ENCODE measurements at places on chromosomes 2 and 18.

GRCh38 chr18:59873641-59874040 is 26.2 kb upstream of the PMAIP1 start:
- DNase-seq: no peak

GRCh38 chr2:16200554-16201193 is 260.3 kb downstream of the MYCN start:
- no peak for DNase-seq

DNA sequence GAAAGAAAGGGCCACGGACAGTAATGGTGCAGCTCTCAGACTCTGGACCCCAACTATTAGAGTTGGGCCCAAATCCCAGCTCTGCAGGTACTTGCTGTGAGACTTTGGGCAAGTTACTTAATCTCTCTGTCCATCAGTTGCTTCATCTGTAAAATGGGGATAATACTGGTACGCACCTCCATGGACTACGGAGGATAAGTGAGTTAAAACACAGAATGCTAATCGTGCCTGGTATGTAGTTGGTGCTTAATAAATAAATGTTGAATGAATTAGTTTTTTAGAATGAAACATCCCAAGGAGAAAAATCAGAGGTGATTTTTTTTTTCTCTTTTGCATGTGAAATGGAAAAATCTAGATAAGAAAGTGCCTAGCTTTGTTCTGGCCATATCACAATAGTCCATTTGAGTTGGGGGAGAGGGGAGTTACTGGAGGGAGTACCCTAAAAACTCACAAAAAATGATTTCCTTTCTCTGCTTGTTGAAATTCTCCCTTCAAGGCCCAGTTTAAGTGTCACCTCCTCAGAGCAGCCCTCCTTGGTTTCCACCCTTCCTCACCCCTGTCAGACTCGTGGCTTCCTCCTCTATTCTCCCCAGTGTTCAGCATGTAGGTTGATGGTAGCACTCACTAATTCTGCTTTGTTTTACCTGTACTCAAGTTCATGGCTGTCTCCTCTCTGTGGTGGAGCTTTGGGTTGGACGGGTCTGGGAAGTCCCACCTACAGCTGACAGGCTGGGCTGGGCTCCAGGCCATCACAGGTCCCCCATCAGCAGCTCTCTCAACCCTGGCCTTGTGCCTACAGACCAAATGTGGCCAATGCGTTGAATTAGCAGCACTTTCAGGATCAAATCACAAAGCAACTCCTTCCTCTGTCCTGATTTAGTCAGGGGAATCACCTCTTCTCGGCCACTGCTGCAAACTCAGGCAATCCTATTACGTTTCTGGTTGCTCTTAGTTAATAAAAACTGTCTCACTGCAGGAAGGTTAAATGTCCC is 92.8 kb upstream of the TAF1B start:
- DNase-seq: no peak

GRCh38 chr2:181357979-181358378 is 99.2 kb upstream of the ITGA4 start:
- no peak for DNase-seq

DNA sequence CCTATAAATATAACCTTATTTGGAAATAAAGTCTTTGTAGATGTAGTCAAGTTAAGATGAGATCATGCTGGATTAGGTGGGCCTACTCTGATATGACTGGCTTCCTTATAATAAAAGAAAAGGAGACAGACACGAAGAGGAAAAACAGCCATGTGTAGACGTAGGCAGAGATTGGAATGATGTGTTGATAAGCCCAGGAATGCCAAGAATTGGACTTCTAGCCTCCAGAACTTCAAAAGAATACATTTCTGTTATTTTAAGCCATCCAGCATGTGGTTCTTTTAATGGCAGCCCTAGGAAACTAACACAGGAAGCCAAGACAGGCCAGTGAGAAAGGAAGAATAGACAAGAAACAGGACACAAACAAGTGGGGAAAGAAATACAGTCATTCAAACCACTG is 68.6 kb downstream of the NYAP2 start:
- peak; percentile 10 for DNase-seq

GRCh38 chr2:28401411-28401810 is 8.8 kb downstream of the FOSL2 start:
- DNase-seq: no peak

DNA sequence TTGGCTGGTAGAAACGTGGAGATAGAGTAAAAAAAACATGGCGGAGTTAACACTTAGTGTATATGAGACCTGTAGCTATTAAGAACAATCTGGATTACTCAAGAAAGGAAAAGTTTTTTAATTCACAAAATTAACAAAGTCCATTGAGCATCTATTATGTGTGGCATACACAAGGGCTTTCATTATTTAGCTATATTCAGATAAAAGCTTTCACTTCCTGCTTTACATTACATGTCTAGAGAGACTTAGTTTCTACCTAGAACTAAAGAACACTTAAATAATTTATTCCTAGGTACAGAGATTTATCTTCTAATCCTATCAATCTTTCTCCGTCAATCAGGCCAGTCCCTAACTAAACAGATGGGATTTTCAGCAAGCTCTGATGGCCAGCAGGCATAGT is 196.0 kb upstream of the SLC39A10 start:
- no peak for DNase-seq

DNA sequence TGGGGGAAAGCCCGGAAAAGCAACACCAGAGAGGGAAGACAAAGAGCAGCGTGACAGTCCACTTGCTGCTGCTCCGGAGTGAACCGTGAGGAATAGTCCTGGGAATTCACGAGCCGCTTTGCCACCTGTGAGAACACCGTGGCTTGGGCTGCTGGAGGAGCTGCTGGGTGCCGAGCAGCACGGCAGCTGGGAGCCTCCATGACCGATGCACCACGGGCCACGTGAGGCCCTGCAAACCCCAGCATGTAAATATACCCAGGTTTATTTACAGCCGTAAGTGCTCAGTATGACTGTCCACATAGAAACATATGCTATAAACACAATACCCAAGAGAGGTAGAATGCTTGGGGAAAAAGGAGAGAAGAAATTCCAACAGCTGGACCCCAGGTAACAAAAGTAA is 65.1 kb downstream of the SMIM21 start:
- no peak for DNase-seq

DNA sequence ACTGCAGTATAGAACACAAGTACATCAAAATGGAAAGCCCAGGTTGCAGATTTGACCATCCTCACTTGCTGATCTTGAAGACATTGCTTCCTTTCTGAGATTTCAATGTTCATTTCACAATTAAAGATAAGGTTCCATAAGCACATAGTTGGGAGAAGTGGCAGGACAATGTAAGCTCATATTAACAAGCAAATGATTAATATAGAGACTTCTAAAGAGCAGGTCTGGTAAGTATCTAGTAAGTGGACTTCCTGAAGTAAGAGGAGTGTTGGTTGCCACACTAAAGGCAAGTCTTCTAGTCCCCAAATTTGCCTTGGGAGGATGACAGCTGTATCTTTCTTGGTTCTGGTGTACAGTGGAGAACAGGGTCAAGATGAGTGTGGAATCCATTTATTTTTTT is 1.4 kb upstream of the PTPRM start:
- DNase-seq: no peak

GRCh38 chr18:61551586-61551985 is 218.4 kb downstream of the CDH20 start:
- peak; percentile 79 for DNase-seq

GRCh38 chr2:164146441-164146840 is 410.6 kb upstream of the FIGN start:
- DNase-seq: peak; percentile 54

GRCh38 chr2:32118055-32118454 is 47.6 kb upstream of the SLC30A6 start:
- DNase-seq: no peak

DNA sequence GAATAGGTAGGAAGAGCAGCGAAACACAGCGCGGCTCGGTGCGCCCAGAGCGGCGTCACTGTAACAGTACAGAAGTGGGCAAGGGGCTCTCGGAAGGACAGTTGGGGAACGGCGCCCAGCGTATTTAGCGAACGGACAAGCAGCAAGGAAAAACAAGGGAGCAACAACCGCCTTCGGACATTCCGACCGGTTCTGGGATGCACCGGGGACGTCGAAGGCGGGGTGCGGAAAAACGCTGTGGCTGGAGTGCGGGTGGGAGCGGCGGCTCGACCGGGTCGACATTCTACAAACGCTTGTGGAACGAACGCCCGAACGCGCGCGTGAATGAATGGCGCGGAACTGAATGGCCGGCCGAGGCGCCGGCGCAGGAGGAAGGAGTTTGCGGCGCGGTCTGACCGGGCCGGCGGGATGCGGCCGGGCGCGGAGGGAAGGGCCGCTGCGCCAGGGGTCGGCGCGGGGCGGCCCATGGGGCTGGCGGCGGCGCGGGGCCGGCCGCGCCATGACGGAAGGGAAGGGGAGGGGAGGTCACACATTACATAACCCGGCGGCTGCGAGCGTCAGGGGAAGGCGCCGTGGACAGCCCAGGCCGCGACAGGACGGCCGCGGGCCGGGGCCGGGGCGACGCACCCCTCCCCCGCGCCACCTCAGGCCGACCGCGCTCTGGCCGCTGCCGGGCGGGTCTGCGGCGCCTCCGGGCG is 605 bp downstream of the REV1 start:
- DNase-seq: peak; percentile 48

- DNase-seq: no peak
These were observed 31.6 kb upstream of the ATG16L1 start for GRCh38 chr2:233219848-233220247.

GRCh38 chr2:205511221-205511620 is 171.1 kb upstream of the NRP2 start:
- DNase-seq: peak; percentile 91

DNA sequence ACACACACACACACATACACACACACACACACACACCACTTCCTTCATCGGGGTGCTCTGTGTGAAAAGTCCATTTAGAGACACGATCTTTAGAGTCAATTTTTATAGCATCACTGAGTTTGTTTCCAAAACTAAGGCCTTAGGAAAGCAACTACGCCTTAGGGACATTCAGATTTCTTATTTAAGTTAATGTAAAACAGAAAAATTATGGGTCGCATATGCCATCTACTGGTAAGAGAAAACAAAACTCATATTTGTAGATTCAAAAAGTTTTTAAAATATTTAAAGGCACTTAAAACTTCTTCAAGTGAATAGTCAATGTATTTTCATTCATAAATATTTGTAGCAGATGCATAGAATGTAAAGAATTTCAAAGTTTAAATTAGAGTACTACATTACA is 166.2 kb downstream of the ATAD2B start:
- peak; percentile 57 for DNase-seq

GRCh38 chr2:136809998-136810397 is 44.7 kb downstream of the THSD7B start:
- DNase-seq: no peak

GRCh38 chr2:24530796-24531195 is 39.7 kb downstream of the NCOA1 start:
- no peak for DNase-seq

- DNase-seq: no peak
These were observed 16.6 kb downstream of the MALL start for GRCh38 chr2:110099038-110099425.

DNA sequence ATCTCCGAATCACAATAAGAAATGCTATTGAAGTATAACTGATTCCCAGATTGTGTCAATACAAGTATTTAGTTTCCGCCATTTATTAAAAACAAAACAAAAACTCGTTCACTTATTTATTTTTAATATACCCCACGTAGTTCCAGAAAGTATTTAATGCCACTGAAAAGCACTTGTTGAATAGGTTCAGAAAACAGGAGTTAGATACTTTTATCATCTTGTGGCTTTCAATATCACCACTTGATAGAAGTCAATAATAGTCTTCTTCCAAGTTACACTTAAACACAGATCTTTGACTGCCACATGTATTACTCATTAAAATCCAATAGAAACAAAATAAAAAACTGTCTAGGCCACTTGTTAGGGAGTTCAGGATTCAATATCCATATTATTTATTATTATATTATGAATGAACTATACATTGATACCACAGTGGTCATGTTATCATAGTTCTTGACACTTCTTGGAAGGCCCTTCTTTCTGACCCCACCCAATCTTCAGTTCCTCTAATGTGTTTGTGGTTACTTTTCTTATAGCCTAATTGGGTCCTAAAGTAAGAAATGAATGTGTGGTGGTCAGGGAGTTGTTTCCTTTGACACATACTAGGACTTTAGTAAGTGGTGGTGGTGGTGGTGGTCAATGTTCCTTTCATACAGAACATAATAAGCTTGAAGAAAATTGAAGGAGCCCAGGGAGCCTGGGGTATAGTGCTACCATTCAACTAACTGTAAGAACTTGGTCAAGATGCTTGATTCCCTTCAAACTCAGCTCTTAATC is 221.3 kb upstream of the ITGA4 start:
- no peak for DNase-seq

GRCh38 chr18:35983147-35983546 is 10.7 kb downstream of the RMP24 start:
- no peak for DNase-seq

- no peak for DNase-seq
These were observed 226.6 kb downstream of the MEIS1 start for GRCh38 chr2:66661253-66662173.

DNA sequence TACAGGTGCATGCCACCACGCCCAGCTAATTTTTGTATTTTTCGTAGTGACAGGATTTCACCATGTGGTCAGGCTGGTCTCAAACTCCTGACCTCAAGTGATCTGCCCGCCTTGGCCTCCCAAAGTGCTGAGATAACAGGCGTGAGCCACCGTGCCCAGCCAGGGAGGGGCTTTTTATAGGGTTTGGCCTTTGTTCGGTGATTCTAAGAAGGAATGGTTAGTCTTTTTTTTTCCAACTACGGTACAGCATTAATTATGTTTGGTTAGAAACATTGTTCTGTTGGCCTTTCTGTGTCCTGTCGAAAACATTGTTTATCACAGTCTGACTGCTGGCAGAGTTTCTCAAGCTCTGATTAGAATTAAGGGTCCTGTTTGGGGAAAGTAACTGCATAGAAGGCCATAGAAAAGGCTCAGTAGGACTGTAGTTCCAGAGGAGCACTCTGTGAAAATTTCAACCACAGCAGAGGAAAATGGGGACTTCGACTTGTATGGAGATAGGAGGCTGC is 19.3 kb upstream of the SMCHD1 start:
- no peak for DNase-seq

DNA sequence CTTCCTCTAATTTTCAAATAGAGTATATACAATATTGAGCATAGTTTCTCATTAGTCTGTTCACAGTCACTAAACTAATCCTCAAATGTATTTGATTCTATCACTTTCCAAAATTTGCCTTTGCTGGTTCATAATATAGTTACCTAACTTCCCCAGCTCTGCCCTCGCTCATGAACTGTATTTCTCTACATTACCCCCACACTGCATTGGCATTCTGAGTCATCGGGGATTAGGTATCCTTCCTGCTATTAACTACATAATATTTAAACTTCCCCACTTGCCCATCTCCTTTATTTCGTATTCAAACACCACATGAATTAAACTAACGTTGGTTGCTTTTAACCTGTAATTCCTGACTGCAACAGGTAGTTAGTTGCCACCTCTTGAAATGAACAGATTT is 14.8 kb upstream of the CLASP1 start:
- no peak for DNase-seq

GRCh38 chr2:154243685-154244084 is 372.0 kb downstream of the GALNT13 start:
- DNase-seq: no peak

GRCh38 chr2:156331572-156332283 is 793 bp downstream of the NR4A2 start:
- peak; percentile 69 for DNase-seq

- DNase-seq: no peak
These were observed 1096.8 kb upstream of the ACVR2A start for GRCh38 chr2:146748046-146748445.

Measured in fibroblast of skin of right biceps (primary cell).